ENCODE measurements at places on chromosomes 1 and 21. TPM values are rescaled to one million over a fixed set of nuclear protein-coding genes. Genes with fewer than 3 reads are reported as not detected.

DNA sequence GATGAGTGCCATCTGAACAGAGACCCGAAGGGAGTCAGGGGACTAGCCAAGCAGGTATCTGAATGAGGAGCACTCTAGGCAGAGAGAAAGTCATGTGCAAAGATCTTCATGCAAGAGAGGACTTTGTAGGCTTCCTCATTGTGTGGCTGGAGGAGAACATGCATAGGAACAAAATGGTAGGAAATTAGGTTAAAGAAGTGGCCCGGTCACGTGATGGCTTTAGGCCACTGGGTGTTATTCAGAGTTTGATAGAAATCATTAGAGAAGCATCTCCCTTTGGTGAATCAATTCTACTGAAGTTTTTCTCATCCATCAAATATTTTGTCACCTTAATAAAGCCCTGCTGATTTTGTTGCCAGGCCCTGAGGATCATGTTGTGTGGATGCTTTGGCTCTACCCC is 45.8 kb upstream of the KCTD3 start:
- no peaks in the 10 kb centered on the region for H3K4me1 ChIP-seq
- no peaks in the 10 kb centered on the region for H3K27me3 ChIP-seq
- no peak for DNase-seq
- no peaks in the 10 kb centered on the region for H3K36me3 ChIP-seq

- no peaks in the 10 kb centered on the region for H3K27me3 ChIP-seq
- H3K4me1 ChIP-seq: peaks cover 14% of the 10 kb centered on the region
- no peak overlapping the region for H3K27ac ChIP-seq
- no peak overlapping the region for H3K4me3 ChIP-seq
These were observed 6.0 kb downstream of the DDX20 start for GRCh38 chr1:111761717-111762116.

GRCh38 chr21:45138199-45139002 is 64.0 kb downstream of the ADARB1 start:
- H3K4me3 ChIP-seq: no peak overlapping the region
- DNase-seq: peak; percentile 60
- peaks cover 22% of the 10 kb centered on the region for H3K36me3 ChIP-seq
- H3K27ac ChIP-seq: no peak overlapping the region

DNA sequence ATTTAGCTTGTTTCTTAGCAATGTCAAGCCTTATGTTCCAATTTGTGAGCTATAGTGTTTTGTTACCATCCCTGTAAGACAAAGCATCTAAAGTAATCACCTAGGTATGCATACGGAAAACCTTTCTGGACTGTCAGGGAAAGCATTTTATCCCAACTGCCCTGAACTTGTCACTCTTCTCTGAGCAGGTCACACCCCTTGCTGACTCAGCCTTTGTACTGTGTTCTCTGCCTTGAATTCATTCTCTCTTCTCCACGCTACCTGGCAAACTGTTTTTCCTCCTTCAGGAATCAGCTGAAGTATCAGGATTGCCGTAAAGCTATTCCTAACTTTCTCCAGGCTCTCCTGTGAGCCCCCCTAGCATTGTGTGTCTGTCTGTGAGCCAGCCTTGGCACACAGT is 54.2 kb downstream of the PBX1 start:
- no peaks in the 10 kb centered on the region for H3K27me3 ChIP-seq
- no peak for DNase-seq
- H3K4me3 ChIP-seq: no peak overlapping the region
- H3K36me3 ChIP-seq: no peaks in the 10 kb centered on the region
- H3K27ac ChIP-seq: no peak overlapping the region

GRCh38 chr1:70536708-70537366 is 125.8 kb downstream of the CTH start:
- H3K4me3 ChIP-seq: no peak overlapping the region
- DNase-seq: no peak
- no peaks in the 10 kb centered on the region for H3K4me1 ChIP-seq
- no peaks in the 10 kb centered on the region for H3K27me3 ChIP-seq
- no peak overlapping the region for H3K27ac ChIP-seq

DNA sequence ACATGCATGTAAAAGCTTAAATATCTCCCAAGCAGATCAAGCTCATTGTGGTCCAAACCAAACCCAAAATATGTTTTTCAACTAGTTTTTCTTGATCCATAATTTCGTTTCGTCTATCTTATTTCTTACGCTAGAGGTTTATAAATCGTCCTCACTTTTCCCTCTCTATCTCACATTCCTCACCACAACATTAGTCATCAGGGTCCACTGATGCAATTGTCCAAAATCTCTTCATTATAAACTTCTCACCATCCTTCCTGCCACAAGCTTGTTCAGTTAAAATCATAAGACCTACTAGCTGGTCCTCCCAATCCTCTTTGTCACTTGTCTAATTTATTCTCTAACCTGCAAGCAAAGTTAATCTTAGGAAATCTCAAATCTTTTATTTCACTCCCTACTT is 173.0 kb upstream of the PALMD start:
- H3K4me3 ChIP-seq: no peak overlapping the region
- no peaks in the 10 kb centered on the region for H3K4me1 ChIP-seq
- DNase-seq: no peak
- no peaks in the 10 kb centered on the region for H3K36me3 ChIP-seq

GRCh38 chr1:201230676-201231075 is 40.1 kb downstream of the IGFN1 start:
- DNase-seq: no peak
- H3K27ac ChIP-seq: no peak overlapping the region
- H3K4me1 ChIP-seq: no peaks in the 10 kb centered on the region
- no peaks in the 10 kb centered on the region for H3K27me3 ChIP-seq
- no peak overlapping the region for H3K4me3 ChIP-seq

DNA sequence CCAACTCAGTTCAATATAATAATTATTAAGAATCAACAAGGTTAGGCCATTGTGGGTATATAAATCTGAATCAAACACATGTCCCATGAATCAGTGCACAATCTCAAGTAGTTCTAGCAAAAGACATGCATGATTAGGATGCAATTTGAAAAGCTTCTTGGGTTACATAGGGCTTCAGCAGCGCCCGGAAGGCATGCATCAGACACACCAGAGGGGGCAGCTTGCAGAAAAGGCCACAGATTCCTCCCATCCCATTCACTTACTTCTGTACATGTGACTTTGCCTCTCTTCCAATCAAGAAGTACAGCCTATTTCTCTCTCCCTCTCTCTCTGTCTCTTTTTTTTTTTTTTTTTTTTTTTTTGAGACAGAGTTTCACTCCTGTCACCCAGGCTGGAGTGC is 91.8 kb downstream of the KCNN3 start:
- no peak for DNase-seq
- no peak overlapping the region for H3K4me3 ChIP-seq
- H3K27ac ChIP-seq: no peak overlapping the region
- H3K36me3 ChIP-seq: no peaks in the 10 kb centered on the region
- H3K4me1 ChIP-seq: peaks cover under 1% of the 10 kb centered on the region

- H3K27me3 ChIP-seq: no peaks in the 10 kb centered on the region
- H3K4me3 ChIP-seq: no peak overlapping the region
- no peak for DNase-seq
- no peak overlapping the region for H3K27ac ChIP-seq
- no peaks in the 10 kb centered on the region for H3K36me3 ChIP-seq
- no peaks in the 10 kb centered on the region for H3K4me1 ChIP-seq
These were observed 202.2 kb downstream of the ROR1 start for GRCh38 chr1:63976006-63976405.

GRCh38 chr1:168206111-168206510 is 19.7 kb upstream of the SFT2D2 start:
- no peaks in the 10 kb centered on the region for H3K36me3 ChIP-seq
- no peaks in the 10 kb centered on the region for H3K27me3 ChIP-seq
- H3K27ac ChIP-seq: no peak overlapping the region
- no peak for DNase-seq

DNA sequence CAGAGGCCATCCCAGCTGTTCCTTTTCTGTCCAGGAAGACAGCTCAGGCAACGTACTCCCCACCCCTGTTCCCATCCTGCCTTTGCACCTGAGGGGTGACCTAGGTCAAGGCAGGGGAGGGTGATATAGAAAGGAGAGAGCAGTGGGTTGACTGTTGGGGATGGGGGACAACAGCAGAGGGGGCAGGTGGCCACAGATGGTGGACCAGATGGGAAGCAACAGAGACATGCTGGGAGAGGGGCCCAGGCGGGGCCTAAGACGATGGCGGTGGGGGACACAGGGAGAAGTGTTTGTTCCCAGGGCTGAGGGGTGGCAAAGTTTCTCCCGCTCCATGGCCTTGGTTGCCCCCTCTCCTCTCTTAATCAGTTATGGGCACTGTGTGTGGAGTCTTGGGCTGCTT is 6.3 kb downstream of the CELSR2 start:
- no peaks in the 10 kb centered on the region for H3K27me3 ChIP-seq
- no peak overlapping the region for H3K4me3 ChIP-seq
- H3K36me3 ChIP-seq: no peaks in the 10 kb centered on the region

DNA sequence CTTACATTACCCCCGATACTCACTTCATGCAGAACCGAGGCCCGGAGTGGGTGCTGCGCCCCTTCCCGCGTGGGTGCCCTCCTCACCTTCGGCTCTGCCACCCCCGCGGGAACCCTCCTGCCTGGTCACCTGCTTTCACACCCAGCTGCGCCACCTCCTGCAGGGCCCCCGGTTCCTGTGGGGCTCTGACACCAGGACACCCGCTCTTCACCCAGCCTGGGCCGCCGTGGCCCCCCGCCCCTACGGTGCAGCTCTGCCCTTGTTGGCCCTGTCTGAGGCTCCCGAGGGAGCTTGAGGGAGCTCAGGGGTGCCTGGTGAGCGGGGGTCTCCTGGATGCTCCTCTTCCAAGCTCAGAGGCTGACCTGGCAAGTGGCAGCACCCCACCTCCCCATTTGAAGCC is 19.0 kb downstream of the RRP1 start:
- H3K4me3 ChIP-seq: no peak overlapping the region
- H3K27ac ChIP-seq: no peak overlapping the region
- H3K36me3 ChIP-seq: peaks cover 22% of the 10 kb centered on the region
- H3K4me1 ChIP-seq: no peaks in the 10 kb centered on the region
- H3K27me3 ChIP-seq: no peaks in the 10 kb centered on the region

DNA sequence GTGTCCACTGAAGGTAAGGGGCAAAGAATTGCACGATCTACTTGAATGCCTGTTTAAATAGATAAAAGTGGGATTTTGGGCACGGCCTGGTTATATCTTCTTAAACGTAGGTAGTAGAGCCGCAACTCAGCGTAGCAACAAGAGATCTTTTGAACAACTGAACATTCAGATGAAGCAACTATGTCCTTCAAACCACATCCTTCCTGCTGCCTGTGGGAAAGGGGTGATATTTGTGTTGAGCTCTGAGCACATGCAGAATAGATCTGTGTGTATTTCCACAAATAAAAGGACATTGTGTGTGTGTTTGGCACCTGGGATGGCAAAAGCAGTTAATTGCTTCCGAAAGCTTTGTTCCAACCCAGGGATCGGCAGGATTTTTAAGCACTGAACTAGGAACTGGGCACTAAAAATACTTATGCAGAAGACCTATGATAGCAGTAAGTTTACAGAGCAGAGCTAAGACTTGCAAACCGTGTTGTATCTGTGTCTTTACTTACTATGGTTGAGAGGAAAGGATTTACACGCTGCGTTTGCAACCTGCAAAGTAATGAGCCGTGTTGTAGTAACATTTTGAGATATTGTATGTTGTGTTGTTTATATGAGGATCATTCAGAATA is 333.4 kb downstream of the CHRM3 start:
- peaks cover 38% of the 10 kb centered on the region for H3K4me1 ChIP-seq
- no peaks in the 10 kb centered on the region for H3K36me3 ChIP-seq
- H3K27me3 ChIP-seq: no peaks in the 10 kb centered on the region
- peak overlapping the region; percentile 70 for H3K4me3 ChIP-seq
- DNase-seq: peak; percentile 69

- no peaks in the 10 kb centered on the region for H3K4me1 ChIP-seq
- H3K36me3 ChIP-seq: no peaks in the 10 kb centered on the region
- no peaks in the 10 kb centered on the region for H3K27me3 ChIP-seq
- no peak overlapping the region for H3K4me3 ChIP-seq
- no peak overlapping the region for H3K27ac ChIP-seq
These were observed 11.5 kb upstream of the VAV3 start for GRCh38 chr1:107976431-107976830.

- DNase-seq: no peak
- peaks cover 7% of the 10 kb centered on the region for H3K4me1 ChIP-seq
- H3K4me3 ChIP-seq: no peak overlapping the region
- H3K36me3 ChIP-seq: no peaks in the 10 kb centered on the region
- no peak overlapping the region for H3K27ac ChIP-seq
These were observed 6.7 kb downstream of the TRPM2 start for GRCh38 chr21:44360159-44360558.

DNA sequence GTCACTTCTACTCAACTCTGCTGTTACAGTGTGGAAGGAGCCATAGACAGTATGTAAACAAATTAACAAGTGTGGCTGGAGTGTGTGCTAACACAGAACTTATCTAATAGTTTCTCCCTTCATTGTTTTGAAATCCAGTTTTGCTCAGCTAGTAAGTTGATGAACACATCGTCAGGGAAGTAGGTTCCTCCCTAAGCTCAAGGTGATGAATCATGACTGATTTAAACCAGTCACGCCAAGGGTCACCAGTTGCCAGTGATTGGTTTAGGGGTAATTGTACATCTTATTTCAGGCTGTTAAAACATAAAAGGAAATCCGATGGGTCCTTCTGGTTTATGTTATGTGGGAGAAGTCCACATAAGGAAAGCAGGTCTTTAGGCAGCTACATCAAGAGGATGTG is 97.0 kb upstream of the CHODL start:
- H3K4me1 ChIP-seq: peaks cover 8% of the 10 kb centered on the region
- H3K27me3 ChIP-seq: no peaks in the 10 kb centered on the region
- no peaks in the 10 kb centered on the region for H3K36me3 ChIP-seq
- H3K27ac ChIP-seq: no peak overlapping the region
- H3K4me3 ChIP-seq: no peak overlapping the region

DNA sequence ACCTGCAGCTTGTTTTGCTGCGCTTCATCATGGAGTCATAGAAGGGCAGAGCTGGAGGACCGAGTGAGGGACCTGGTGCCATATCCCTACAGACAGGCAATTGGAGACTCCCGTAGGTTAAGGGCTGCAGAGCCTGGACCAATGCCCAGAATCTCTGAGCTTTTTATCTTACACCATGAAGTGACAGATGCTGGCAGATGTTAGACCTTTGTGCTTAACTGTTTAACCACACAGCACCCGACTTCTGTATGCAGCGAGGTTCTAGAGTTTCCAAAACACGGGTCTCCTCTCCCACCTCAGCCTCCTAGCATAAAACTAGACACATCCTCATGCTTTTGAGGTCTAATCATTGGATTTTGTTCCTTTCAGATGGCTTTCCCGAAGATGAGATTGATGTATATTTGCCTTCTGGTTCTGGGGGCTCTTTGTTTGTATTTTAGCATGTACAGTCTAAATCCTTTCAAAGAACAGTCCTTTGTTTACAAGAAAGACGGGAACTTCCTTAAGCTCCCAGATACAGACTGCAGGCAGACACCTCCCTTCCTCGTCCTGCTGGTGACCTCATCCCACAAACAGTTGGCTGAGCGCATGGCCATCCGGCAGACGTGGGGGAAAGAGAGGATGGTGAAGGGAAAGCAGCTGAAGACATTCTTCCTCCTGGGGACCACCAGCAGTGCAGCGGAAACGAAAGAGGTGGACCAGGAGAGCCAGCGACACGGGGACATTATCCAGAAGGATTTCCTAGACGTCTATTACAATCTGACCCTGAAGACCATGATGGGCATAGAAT is 47.6 kb downstream of the B3GALT5 start:
- no peak overlapping the region for H3K27ac ChIP-seq
- H3K36me3 ChIP-seq: no peaks in the 10 kb centered on the region
- DNase-seq: no peak
- no peaks in the 10 kb centered on the region for H3K4me1 ChIP-seq

- no peaks in the 10 kb centered on the region for H3K4me1 ChIP-seq
- H3K27me3 ChIP-seq: no peaks in the 10 kb centered on the region
- no peak for DNase-seq
- H3K27ac ChIP-seq: no peak overlapping the region
- no peaks in the 10 kb centered on the region for H3K36me3 ChIP-seq
These were observed 1.2 kb upstream of the KIRREL1 start for GRCh38 chr1:157992031-157992832.

Gene IQGAP3
- not detected for total RNA-seq

Gene ETV3L
- not detected for total RNA-seq

Gene TNFAIP8L2
- total RNA-seq: 54.1 TPM

Gene GJA5
- total RNA-seq: not detected

Gene LINGO4
- not detected for total RNA-seq

Gene SMIM34
- not detected for total RNA-seq

Gene BCL2L15
- total RNA-seq: 1.6 TPM
